ENCODE measurements at places on chromosomes 1 and 21.

GRCh38 chr1:2833454-2834145 lies 32.1 kb upstream of the TTC34 start:
- DNase-seq: no peak

GRCh38 chr1:19460535-19461219 lies 24.7 kb downstream of the CAPZB start:
- no peak for DNase-seq

DNA sequence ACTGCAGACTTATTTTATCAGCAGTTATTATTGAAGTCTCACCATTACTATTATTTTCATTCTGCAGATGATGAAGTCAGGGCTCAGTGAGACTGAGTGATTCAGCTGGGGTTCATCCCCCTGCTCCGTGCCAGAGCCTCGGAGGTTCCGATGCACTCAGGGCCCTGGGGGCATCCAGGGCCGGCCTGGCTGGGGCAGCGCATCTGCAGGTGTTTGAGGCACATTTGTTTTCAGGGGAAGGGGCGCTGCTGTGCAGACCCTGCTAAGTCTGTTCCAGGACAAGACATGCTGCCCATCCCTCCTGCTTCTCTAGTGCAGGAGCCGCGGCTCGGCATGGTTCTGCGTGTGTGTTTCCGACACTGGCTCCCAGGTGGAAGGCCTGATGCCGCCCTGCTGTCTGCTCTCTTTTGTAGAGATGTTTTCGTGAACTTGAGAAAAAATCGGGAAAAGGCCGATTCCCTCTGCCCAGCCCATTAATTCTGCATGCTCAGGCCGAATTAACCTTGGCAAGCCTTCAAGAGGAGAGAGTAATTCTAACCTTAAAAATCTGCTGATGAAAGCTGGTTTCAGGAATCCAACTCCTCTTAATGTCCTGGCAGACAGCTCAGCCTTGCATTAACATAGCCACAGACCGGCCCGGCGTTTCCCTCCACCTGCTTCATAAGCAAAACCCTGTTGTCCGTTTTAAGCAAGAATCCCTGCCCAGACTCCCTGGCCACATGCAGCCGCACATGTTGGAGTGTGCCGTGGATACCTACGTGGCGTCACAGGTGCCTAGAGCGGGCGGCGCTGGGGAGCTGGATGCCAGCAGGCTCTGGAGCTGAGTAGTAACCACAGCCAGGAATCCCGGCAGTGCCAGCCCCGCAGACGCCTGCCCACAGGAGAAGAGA lies 316.0 kb upstream of the VAMP3 start:
- DNase-seq: peak; percentile 56

GRCh38 chr1:226154593-226154992 lies 31.9 kb downstream of the ACBD3 start:
- DNase-seq: no peak

DNA sequence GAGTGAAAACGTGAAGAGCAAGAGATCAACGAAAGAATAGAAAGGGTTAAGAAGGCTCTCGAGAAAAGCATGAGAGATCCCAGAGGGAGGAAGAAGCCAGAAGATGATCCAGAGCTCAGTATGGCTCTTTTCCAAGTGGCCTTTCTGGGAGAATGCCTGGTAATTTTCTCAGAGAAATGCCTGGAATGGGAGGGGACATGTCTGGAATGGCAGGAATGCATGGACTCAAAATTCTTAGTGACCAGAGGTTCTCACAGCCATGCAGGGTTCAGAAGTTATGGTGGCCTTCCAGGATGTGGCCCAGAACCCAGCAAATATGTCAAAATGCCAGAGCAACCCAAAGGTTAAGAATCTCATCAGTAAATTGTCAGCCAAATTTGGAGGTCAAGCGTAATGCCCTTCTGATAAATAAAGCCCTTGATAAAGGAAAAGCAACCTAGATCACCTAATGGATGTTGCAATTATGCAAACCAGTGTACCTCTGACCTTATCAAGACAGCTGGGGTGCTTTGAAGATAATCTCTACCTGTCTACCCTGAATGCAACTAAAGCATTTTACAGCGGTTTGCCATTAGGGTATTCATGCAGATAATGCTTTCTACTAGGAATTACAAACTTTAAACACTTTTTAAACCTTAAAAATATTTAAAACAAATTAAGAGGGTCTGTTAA lies 53.1 kb downstream of the NBPF6 start:
- peak; percentile 52 for DNase-seq

DNA sequence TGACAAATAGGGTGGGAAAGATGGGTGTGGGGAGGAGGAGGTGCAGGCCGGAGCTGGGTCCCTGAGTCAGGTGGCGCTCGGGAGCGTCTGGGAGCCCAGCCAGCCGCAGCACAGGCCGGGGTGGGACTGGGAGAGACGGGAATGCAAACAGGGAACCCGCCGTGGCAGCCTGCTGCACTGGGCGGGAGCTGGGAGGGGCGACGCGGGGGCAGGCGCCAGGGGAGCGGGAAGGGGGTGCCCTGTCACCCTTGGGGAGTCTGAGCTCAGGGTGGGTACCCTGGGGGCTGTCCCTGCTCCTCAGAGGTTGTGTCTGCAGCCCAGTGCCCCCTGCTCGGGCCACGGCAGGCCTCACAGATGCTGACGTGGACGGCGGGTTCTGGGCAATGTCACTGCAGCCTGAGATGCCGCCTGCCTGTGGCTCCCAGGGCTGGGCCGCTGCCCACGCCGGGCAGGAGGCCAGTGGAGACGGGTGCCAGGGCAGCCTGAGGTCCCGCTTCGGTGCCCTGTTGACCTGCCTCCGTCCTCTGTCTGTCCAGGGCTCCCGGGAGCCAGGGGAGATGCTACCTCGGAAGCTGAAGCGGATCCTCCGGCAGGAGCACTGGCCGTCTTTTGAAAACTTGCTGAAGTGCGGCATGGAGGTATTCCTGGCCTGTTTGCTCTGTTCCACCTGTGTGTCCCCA lies 16.6 kb upstream of the LRRC3 start:
- no peak for DNase-seq

GRCh38 chr21:39737376-39738000 lies 7.5 kb upstream of the IGSF5 start:
- no peak for DNase-seq

GRCh38 chr1:178039891-178040290 lies 54.0 kb upstream of the RASAL2 start:
- DNase-seq: no peak

- DNase-seq: no peak
Observed at GRCh38 chr1:7585216-7585907, 185.7 kb upstream of the VAMP3 start.

- DNase-seq: peak; percentile 79
Observed at GRCh38 chr1:209883341-209883971, 54.6 kb upstream of the SYT14 start.

- no peak for DNase-seq
Observed at GRCh38 chr1:233343262-233343661, 15.7 kb downstream of the MAP3K21 start.

- DNase-seq: no peak
Observed at GRCh38 chr1:56647106-56647505, 2.0 kb downstream of the PRKAA2 start.

DNA sequence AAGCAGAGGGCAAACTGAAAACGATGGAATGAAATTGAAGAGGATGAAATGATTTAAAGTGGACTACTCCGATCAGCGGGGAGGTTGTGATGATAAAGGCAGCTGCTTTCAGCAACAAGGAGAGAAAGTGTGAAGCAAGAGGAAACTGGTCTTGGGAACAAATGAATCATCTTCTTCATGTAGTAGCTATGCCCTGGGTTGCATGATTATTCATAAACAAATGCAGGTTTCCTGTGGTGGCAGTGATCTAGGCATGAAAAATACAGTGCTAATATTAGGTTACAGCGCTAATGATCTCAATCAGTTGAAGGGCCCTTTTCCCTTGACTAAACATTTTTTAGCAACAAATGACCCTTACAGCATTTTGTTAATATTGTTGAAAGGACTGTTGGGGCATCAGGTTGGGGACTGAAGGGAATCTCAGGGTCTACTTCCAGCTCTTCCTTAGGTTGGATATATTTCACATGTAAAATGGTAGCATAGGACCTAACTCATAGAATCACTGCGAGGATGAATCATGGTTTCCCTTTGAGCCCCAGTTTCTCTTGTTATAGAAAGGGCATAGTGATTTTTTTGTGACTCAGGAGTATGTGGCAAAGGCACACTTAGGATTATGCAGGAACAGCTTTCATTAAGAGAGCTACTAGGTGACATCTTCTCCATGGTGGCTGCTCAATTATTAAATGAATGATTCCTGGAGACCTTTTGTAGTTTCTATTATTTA lies 1.9 kb upstream of the ZFYVE9 start:
- peak; percentile 92 for DNase-seq

DNA sequence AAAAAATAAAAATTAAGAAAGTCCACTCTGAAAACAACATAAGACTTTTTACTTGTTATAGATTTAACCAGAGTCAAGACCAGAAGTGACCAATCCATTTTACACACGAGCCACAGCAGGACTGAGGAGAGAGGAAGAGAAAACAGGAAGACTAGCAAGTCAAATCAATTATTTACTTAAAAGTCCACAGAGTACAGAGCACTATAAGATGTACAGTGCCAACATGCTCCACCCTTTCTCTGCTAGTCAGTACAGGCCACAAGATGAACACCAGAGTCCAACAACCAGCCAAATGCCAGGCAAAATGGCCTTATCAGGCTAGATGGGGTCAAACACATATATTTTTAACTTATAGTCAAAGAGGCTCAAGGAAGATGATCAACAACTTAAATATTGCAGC lies 19.5 kb downstream of the LUZP1 start:
- no peak for DNase-seq

DNA sequence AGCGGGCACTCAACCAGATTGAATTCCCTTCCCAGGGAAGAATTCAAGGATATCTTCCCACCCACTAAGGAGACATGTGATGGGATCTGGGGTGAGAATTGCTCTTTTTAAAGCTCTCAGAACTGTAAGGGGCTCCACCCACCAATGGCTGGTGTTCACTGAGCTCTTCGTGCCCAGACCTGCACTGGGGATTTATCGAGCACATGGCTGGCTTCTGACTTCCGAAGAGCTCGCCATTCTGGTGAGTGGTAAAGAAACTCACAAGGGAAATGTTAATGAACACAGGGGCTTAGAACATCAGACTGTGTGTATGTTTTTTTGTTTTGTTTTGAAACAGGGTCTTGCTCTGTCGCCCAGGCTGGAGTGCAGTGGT lies 9.8 kb downstream of the PADI3 start:
- no peak for DNase-seq

GRCh38 chr1:187691439-187691838 lies 862.7 kb downstream of the PLA2G4A start:
- peak; percentile 90 for DNase-seq

GRCh38 chr1:63922848-63923247 lies 149.0 kb downstream of the ROR1 start:
- no peak for DNase-seq

GRCh38 chr21:42798106-42798505 lies 81.2 kb downstream of the WDR4 start:
- DNase-seq: no peak

- DNase-seq: peak; percentile 13
Observed at GRCh38 chr1:174274452-174274851, 115.1 kb downstream of the RABGAP1L start.

GRCh38 chr1:237913345-237913744 lies 22.6 kb upstream of the ZP4 start:
- no peak for DNase-seq

DNA sequence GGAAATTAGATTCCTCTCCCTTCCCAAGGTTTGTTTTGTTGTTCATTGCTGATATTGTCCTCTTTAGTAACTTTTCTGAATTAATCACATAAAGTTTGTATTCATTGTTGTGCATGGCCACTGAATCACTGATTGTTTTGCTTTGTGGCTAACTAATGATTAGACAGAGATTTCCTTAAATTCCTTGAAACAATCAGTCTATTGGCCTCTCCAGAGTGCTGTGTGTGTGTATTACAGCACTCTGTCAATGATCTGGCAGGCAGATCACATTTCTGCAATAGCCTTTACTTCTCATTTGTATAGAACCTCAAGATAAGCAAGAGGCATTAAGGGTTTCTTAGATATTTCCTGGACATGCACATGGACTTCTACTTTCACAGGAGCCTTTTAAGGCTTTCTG lies 78.6 kb downstream of the DUSP10 start:
- peak; percentile 55 for DNase-seq

DNA sequence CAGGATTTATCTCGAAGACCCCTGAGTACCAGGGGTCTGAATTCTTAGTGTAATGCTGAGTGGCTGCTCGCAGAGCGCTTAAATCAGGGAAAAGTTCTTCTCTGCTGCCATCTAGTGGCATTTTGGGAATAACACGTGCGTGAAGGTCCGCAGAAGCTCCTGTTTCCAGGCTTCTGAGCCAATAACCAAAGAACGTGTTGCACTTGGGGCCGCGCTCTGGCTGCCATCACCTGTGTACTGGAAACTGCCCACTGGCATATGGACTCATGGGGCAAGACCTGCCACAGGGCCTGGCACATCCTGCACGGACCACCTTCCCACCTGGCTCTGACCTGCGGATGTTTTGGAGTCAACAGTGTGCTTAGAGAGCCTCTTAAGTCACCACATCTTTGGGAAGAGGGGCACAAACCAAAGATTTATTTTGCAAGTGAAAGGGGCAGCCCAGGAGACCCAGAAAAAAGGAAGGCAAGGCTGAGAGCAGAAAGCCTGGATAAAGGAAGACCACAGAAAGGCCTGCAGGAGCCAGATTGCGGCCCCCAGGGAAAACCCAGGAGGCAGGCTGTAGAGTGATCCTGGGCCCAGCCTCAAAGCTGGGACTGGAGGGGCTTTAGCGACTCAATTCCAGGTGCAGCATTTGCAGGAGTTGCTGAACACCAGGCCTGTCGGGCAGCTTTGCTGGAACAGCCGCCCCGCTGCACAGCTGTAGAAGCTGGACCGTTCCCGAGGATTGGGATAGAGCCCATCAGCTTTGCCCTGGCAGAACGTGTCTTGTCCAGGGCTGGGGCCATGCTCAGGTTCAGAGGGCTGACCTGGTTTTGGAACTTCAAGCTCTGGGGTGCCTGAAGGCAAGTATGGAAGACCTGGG lies 13.0 kb downstream of the CHIT1 start:
- DNase-seq: peak; percentile 83

DNA sequence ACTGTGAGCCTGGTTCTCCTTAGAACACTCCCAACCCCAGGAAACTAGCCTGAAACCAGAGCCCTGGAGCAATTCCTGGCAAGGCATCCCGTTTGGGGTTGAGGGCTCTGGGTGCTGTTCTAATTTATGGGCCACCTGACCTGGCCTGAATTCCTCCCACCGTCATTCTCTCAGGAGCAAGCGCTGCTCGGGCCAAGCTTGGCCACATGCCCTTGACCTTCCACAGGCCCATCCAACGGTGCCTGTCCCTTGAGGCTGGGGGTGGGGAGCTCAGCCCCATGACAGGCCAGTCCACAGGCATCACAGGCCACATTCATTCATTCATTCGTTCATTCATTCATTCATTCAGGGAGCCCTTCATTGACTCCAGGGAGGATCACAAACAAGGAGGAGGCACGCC lies 5.3 kb downstream of the PADI2 start:
- no peak for DNase-seq

DNA sequence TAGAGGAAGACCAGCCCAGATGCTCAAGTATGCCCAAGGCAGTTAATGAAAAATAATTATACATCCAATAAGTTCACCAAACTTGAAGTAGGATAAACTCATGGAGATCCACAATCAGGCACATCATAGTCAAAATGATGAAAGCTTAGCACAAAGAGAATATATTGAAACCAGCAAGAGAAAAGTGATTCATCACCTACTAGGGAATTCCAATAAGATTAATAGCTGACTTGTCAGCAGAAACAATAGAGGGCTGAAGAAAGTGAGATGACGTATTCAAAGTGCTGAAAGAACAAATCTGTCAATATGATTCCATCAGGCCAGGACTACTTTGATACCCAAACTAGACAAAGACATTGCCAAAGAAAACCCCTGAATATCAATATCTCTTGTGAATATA lies 251.7 kb upstream of the BEND5 start:
- no peak for DNase-seq

Data from foreskin fibroblast (primary cell).